ENCODE measurements at places on chromosomes 5 and 9. TPM values are rescaled to one million over a fixed set of nuclear protein-coding genes. Genes with fewer than 3 reads are reported as not detected.

The FBP1 gene
- not detected for total RNA-seq

The FOXD4 gene
- total RNA-seq, result 0.12 TPM

The CACFD1 gene
- total RNA-seq, result 7.1 TPM

The SLC36A2 gene
- total RNA-seq, result not detected

The BBLN gene
- 279 TPM for total RNA-seq

The HMCN2 gene
- 0.06 TPM for total RNA-seq

The HAPLN1 gene
- 0.34 TPM for total RNA-seq
